ENCODE measurements at places on chromosomes 11 and 22. TPM values are rescaled to one million over a fixed set of nuclear protein-coding genes. Genes with fewer than 3 reads are reported as not detected.

PARVB gene
- total RNA-seq: 22.0 TPM

GLYATL1 gene
- 5.0 TPM for total RNA-seq

OR5D16 gene
- total RNA-seq: not detected

LRRN4CL gene
- total RNA-seq: 12.4 TPM

TBX10 gene
- not detected for total RNA-seq

RCE1 gene
- 14.1 TPM for total RNA-seq

SLC43A1 gene
- 11.8 TPM for total RNA-seq

CDK2AP2 gene
- 13.1 TPM for total RNA-seq

PDE2A gene
- total RNA-seq: 16.2 TPM

H19 gene
- total RNA-seq: 3,111 TPM

NPTXR gene
- 17.3 TPM for total RNA-seq

CCDC116 gene
- 0.27 TPM for total RNA-seq

DGCR6 gene
- 7.1 TPM for total RNA-seq

SLC37A4 gene
- 24.0 TPM for total RNA-seq

TEX12 gene
- total RNA-seq: 0.93 TPM

KLHL35 gene
- 16.1 TPM for total RNA-seq

DTX4 gene
- 56.4 TPM for total RNA-seq

MRGPRX3 gene
- not detected for total RNA-seq

CD3G gene
- 0.88 TPM for total RNA-seq

UFD1 gene
- 27.4 TPM for total RNA-seq

GRAP2 gene
- 2.5 TPM for total RNA-seq

CRYBA4 gene
- 3,745 TPM for total RNA-seq

CHID1 gene
- total RNA-seq: 86.6 TPM

CDHR5 gene
- 0.88 TPM for total RNA-seq

NXPE2 gene
- 0.33 TPM for total RNA-seq
